ENCODE measurements at places on chromosomes 6 and 20.

GRCh38 chr6:158002249-158002950, 20.7 kb downstream of the SYNJ2 start:
- no peak for DNase-seq

DNA sequence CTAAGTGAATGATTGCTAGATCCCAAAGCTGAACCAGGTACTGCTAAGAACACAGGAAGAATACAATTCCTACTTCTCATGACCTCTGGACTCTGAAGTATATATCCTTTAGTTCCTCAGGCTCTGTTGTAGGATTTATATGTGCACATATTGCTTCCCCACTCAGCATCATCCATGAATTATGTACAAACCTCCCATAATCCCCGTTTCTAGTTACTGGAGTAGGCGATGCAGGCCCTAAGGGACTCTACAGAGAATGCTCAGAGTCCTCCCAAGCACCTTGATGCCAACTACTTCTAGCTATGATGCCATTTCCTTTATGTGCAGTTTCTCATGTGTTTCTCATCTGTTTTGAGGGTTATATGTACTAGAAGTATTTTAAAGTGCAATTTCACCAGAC, 154.9 kb upstream of the EPHA7 start:
- DNase-seq, result no peak

- DNase-seq, result no peak
Observed at GRCh38 chr6:95596021-95596420, 18.7 kb downstream of the MANEA start.

GRCh38 chr6:1747003-1747402, 137.3 kb downstream of the FOXC1 start:
- no peak for DNase-seq

- no peak for DNase-seq
Observed at GRCh38 chr6:36955671-36956445, 1.3 kb downstream of the PI16 start.

GRCh38 chr6:68729377-68729903, 94.4 kb downstream of the ADGRB3 start:
- no peak for DNase-seq

GRCh38 chr20:3871550-3872265, 17.5 kb upstream of the PANK2 start:
- DNase-seq, result no peak

DNA sequence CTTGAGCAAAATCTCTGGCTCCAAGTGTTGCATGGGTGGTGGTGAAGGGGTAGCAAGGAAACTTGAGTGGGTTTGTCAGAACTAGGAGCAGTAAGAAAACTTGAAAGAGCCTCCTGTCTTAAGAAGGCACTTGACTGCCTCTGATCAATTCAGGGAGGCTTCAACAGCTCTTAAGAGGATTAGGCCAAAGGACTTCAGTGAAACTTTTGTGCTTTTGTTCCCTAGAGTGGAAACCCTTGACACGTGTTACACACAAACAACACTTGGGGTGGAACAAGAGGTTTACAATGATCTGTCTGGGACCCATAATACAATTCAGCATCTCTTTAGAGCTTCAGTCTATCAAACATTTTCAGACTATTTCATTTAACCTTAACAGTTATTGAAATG, 80.1 kb upstream of the ARMC2 start:
- no peak for DNase-seq

- DNase-seq, result no peak
Observed at GRCh38 chr6:63759605-63760105, 124.1 kb downstream of the PHF3 start.

GRCh38 chr6:113292646-113293422, 564.3 kb upstream of the MARCKS start:
- no peak for DNase-seq

- no peak for DNase-seq
Observed at GRCh38 chr6:105791179-105791578, 295.0 kb upstream of the PRDM1 start.

GRCh38 chr6:131565056-131565455, 8.0 kb upstream of the ARG1 start:
- DNase-seq, result no peak

- DNase-seq, result peak; percentile 87
Observed at GRCh38 chr6:39812853-39813533, 20.8 kb downstream of the DAAM2 start.

GRCh38 chr6:159052720-159053119, 7.9 kb upstream of the TAGAP start:
- DNase-seq, result no peak

Measured in GM03348 (cell line).